ENCODE measurements at places on chromosomes 11 and 22.

DNA sequence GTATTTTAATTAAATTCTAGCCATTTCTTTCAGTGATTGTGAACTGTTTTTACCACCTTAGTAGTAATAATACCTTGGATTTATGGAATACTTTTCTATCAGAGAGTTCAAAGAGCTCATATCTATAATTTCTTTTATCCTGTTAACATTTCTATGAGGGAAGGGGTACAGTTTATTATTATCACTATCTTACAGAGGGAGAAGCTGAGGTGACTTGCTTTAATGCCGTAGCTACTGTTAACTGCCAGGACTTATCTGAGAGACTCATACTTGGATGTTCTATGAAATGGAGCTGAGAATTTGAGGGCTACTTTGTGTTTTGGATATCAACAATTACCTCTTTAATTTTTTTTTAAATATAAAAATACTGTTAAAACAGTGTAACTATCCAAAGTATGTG is 3.3 kb downstream of the REXO2 start:
- DNase-seq: no peak

- DNase-seq: no peak
These were observed 253.9 kb downstream of the LARGE1 start for GRCh38 chr22:33666279-33666960.

DNA sequence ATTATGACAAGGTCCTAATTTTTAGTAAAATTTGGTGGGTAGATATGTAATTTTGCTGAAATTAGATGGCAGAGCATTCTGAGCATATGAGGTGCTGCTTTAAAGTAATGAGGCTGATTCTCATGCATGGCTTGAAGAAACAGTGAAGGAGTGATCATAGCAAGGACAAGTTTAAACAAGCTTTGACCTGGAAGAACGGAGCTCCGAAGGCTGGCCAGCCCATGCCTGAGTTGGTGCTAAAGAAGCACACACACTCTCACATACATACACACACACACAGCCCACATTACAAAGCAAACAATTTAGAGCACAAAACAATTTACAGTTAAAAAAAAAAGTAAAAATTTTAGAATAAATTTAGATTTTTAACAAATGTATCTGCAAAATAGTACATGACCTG is 150.7 kb downstream of the DCDC1 start:
- no peak for DNase-seq

- DNase-seq: no peak
These were observed 21.2 kb downstream of the UPB1 start for GRCh38 chr22:24516301-24516737.

DNA sequence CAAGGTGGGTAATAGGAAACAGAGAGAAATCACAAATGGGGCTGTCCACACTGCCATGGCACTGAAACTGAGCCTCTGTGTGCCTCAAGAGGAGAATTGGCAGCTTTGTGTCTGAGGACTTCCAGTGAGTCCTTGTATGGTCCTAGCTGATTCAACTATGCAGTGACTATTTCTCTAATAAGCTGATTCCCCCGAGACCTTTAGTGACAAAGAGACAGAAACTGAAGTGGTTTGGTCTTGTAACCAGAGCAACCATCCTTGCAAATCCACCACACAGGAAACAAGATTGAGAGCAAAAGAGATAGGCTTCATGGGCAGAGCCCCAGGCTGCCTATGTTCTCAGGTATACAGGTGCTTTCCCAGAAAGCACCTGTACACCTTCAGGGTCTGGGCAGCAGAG is 1038.5 kb downstream of the NTM start:
- DNase-seq: no peak

- DNase-seq: no peak
These were observed 22.2 kb downstream of the PDHX start for GRCh38 chr11:34938611-34939010.

DNA sequence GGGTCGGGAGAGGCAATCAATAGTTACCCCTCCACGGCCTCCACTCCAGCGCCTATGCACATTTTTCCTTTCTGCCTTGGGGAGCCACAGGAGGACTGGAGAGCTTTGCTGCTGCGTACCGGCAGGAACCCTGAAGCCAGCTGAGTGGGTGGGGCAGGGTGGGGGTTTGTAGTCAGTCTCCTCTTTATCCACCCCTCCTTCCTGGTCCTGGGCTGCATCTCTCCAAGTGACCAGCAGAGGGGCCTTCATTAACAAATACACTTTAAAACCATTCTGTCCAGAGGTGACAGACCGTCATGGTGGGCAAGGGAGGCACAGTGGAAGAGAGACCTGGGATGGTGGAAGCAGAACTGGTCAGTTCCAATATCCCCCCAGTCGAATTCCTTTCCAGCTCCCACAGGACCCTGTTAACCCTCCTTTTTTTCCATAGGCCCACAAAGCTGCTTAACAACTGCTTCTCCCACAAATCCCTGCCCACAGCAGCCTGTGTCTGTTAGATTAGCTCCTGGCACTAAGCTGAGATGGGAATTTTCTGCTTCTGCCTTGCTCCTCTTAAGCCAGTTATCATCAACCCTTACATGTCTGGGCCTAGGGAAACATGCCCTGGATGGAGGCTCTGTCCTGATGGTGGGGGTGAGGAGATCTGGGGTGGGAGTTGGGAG is 3.9 kb upstream of the ABCG4 start:
- DNase-seq: no peak

DNA sequence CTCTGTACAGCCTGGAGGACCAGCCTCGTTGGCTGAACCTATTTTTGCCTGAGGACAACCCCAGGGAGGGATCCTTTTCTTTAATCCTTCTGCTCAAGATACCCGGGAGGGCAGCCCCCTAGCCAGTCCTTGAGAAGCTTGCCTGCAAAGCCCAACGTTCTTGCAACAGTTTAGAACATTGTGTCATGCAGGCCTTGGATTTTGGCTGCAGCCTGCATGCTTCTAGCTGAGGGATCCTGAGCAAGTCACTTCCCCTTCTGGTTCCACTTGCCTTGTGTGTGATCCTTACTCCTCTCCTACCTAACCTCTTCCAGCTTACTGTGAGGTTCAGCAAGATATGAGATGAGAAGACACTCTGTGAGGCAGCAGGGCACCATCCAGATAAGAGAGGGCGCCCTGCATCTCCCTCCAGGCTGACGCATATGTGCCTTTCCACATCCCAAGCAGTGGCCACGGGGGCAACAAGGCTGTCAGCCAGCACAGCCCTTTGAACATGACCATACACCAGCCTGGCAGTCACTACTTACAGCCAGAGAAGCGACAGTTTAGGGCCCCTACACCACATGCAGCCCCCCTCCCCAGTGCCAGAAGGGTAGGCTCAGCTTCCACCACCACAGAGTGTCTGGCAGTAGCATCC is 76.1 kb downstream of the C11orf58 start:
- DNase-seq: no peak

GRCh38 chr11:132448334-132448995 is 1078.0 kb downstream of the NTM start:
- DNase-seq: no peak

GRCh38 chr11:125364121-125364826 is 131.8 kb downstream of the FEZ1 start:
- DNase-seq: no peak

DNA sequence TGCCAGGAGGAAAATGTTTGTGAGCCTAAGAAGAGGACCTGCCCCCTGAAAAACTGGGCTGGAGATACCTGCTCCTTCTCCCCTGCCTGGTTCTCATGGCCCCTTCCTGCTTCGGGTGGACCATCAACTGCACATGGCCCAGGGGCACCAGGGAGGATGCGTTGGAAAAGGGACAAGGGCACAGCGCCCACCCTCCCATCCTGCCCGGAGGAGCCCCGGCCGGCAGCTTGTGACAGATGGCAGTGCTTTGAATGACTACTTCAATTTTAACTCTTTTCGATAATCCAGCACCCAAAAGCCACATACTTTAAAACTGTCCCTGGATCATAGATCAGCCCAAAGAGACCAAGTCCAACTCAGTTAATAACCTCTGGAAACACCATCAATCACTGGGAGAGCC is 135.8 kb upstream of the NECTIN1 start:
- no peak for DNase-seq

- DNase-seq: no peak
These were observed 111.8 kb downstream of the MPPED2 start for GRCh38 chr11:30474151-30474954.

DNA sequence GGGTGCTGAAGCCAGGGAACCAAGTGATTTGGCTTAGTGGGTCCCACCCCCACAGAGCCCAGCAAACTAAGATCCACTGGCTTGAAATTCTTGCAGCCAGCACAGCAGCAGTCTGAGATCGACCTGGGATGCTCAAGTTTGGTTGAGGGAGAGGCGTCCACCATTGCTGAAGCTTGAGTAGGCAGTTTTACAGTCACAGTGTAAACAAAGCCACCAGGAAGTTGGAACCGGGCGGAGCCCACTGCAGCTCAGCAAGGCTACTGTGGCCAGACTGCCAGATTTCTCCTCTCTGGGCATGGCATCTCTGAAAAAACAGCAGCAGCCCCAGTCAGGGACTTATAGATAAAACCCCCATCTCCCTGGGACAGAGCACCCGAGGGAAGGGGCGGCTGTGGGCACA is 424.1 kb upstream of the TENM4 start:
- DNase-seq: no peak

DNA sequence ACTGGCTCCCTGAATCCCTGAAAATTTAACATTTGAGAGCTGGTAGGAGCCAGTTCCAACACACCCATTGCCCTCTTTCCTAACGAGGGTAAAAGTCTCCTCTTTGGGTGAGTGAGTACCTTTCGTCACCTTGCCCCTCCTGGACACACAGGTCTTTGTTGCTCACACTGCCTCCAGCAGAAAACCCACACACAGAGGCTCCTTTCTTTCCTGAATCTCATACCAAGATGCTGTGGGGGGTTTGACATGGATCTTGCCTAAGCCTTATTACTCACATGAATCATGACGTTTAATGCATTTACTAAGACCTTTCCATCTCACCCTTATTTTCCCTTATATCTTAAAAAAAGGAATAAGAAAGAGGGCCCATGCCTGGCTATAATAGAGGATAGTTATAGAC is 53.0 kb downstream of the PARVA start:
- DNase-seq: no peak

GRCh38 chr22:49514641-49515040 is 313.0 kb downstream of the BRD1 start:
- no peak for DNase-seq

GRCh38 chr11:118406599-118407166 is 5.3 kb downstream of the ATP5MG start:
- no peak for DNase-seq

- no peak for DNase-seq
These were observed 297.3 kb downstream of the TBC1D22A start for GRCh38 chr22:47059701-47060161.

DNA sequence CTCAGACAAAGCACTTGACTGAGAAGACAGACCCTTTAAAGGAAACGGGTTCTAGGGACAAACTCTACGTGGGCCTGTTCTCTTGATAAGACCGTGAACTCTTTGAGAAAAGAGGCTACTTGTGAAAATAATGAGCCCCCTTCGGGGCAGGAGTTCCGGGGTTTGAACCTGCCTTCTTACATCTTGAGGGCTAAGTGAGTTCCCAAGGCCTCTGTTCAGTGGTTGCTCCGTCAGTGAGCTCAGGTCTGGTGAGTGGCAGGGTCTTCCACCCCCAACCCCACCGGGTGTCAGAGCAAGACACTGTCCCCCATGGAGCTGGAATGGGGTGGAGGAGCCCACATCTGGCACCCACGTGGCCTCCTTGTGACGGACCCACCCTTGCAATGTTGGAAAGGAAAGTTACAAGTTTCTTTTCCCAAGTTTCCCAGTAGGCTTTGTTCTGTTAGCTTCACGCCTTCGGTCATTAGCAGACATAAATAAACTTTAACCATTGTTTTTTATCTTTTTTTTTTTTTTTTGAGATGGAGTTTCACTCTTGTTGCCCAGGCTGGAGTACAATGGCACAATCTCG is 6.3 kb upstream of the SAMM50 start:
- DNase-seq: no peak

DNA sequence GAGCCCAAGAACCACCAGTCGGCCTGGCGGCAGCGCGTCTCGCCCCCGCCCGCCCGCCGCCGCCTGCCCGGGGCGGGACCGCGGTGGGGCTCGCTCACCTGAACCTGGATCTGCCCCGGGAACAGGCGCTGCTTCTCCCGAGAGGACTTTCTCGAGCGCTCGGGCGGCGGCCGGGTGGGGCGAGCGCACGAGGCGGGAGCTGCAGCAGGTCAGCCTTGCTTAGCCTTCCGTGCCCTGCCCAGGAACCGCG is 133 bp downstream of the MYH9 start:
- no peak for DNase-seq

- no peak for DNase-seq
These were observed 14.3 kb downstream of the TRIM22 start for GRCh38 chr11:5703741-5704536.

- no peak for DNase-seq
These were observed 53.6 kb downstream of the ARFGAP2 start for GRCh38 chr11:47123094-47123493.

DNA sequence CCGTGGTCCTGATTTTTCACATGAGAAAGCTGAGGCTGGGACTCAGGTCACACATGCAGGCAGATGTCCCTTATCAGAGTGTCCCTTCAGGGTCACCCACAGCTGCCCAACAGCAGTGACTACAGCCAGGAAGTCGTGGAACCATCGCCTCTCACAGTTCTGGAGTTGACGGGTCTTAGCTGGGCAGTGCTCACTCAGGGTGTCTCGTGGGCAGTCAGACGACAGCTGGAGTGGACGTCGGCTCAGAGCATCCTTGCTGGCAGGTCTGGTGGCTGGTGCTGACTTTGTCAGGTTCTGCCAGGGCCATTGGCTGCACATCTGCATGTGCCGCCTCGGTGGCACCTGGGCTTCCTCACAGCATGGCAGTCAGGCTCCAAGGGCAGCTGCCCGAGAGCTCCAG is 35.6 kb upstream of the TH start:
- DNase-seq: no peak

DNA sequence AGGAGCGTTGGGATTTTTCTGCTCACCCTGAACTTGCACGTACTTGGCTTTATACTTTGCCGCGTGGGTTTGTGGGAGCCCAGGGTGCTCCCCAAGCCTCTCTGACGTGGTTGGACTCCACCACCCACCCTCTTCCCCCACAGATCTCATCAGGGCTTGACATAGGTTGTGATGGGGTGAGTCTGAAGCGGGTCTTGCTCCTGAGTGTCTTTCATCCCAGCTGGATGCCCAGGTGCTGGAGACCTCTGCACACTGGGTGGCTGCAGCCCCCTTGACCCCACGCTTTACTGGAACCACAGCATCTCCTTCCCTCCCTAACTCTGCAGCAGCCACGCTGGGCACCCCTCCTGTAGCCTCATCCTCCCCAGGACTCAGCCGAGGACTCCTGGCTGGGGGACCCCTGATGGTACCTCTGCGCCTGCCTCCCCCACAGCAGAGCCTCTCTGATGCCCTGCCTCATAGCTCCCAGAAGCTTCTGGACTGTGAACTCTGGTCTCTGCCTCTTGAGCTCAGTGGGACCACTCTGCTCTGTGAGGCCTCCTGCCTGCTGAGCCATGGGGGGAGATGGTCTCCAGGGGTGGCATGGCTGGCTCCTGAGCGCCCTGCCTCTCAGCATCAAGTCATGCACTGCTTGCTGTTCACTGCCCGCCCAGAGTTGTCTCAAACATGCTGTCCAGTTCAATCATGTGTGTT is 45.2 kb downstream of the MYEOV start:
- no peak for DNase-seq

DNA sequence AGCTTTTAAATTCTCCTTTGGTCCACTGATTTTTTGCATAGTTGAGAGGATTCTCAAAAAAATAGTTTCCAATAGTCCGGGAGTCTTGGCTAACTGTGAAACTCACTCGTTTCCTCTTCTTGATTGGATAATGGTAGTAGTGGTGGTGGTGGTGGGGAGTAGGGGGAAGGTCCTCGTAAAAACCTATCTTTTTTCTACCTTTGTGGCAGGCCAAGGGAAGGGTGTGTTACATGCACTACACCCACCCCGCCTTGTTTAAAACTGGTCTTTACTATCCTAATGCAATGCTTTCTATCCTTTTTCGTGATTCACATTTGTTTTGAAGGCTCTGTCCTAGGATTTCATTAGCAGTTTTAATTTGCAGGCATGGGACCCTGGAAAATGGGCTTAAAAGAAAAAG is 4.8 kb downstream of the TEAD1 start:
- no peak for DNase-seq
